ENCODE measurements at places on chromosomes 13 and 19.

DNA sequence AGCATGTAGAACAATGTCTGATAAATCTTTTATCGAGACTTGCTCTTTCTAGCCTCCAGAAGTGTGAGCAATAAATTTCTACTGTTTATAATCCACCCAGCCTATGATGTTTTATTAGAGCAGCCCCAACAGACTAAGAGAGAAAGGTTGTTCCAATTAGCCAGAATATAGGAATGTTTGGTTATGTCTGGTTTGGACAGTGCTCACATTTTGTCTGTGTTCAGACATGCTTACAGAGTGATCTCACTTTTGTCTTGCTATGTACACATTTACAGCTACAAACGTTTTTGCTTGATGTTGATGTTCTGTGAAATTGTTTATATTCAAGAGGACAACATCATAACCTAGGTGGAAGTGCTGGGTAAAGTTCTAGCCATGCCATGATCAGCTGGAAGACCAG, 18.0 kb upstream of the EVI5L start:
- DNase-seq: no peak

- no peak for DNase-seq
Observed at GRCh38 chr13:73428137-73428536, 369.3 kb downstream of the KLF5 start.

DNA sequence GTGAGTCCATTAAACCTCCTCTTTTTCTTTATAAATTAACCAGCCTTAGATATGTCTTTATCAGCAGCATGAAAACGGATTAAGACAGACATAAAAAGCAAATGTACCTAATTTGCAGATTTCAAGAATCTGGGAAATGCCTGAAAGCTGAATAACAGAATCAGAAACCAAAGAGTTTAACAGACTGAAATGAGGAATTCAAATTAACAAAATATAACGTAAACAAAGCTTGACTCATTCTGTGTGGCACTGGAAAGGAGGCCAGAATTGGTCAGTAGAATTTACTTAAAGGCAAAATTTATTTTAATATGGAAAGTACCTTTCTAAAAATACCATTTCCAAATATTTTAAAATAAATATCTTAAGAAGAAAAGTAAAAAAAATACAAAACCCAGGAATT, 540.6 kb upstream of the HTR2A start:
- no peak for DNase-seq

DNA sequence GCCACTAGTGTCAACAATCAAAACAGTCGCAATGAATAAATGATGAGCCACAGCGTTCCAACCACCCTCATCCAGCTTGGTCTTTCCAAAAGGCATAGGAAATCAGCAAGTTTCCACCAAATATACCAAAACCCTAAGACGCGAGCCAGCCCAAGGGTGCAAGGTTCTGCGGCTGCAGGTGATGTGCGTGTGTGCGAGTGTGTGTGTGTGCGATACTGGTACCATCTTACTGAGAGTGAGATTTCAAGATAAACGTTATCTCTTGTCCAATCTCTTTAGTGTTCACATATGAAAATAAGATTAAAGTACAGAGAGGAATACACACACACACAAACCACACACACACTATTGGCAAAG, 895 bp upstream of the TRPC4 start:
- DNase-seq: no peak

DNA sequence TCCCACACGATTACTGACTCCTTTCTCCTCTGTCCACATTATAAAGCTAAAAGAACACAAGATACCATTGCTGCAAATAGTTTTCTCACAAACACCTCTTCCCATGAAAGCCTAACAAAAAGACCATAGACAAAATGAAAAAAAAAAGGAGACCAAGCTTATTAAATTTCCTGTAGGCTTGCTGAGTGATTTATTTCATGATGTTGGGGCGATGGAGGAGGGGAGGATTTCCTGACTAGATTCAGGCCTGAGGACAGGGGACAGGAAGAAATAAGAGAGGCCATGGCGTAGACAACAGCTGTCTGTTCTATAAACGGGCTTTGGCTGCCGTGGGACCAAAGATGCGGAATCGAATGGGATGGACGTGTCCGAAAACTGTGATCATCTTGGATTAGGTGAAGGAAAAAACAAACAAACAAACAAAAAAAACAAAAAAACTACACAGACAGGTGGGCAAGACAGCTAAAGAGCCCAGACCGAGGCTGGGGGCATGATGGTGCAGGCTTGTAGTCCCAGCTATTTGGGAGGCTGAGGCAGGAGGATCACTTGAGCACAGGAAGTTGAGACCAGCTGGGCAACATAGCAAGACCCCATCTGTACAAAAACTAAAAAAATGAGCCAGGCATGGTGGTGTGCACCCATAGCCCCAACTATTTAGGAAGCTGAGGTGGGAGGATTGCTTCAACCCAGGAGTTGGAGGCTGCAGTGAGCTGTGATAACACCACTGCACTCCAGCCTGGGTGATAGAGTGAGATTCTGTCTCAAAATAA, 5.3 kb downstream of the TMPRSS9 start:
- DNase-seq: no peak

DNA sequence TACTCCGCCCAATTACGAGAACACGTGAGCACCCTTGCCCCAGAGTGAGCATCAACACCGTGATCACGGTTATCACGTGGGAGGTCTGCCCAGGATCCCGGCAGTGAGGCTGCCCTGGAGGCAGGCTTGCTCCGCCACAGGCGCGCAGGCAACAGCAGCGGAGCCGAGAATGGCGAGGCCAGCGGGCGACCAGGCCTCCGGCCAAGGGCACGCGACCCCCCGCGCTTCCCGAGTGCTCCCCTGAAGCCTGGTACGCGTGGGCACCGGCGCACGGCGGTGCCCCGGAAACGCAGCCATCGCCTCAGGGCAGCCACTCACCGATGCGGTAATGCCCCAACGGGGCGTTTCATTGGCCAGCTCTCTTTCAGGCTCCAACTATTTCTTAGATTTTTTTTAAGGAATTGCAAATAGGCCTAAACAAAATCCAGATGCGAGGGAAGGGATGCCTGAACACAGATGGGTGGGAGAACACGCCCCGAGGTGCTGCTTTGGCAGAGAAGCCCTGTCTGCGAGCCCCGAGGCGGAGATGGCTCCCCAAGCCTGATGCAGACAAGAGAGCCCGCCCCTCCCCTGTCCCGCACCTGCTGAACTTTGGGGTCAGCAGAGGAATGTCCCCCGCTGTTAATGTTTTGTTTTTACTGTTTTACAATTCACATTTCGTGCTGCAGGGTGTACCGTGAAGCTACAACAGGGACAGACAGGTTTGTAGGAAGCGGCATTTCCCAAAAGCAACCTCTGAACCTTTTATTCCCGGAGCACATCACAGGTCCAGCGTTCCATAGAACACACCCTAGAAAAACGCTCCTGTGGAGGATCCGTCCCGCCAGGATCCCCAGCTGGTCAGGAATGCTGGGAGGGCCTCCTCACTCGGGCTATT, 132.7 kb downstream of the ZDHHC20 start:
- DNase-seq: no peak

GRCh38 chr13:74067818-74068217, 66.4 kb downstream of the KLF12 start:
- DNase-seq: no peak

DNA sequence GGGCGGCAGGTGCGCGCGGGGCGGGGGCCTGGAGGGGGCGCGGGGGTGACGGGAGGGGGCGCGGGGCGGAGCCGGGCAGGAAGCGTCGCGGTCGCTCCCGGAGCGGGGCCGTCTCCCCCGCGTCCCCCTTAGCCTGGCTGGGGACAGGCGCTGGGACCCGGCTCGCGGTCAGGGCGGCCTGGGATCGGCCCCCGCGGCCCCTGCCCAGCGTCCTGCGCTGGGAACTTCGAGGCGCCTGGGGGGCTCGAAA, 74.7 kb upstream of the MCF2L start:
- no peak for DNase-seq

GRCh38 chr19:51277112-51277511, 26.2 kb downstream of the SIGLECL1 start:
- DNase-seq: no peak

- DNase-seq: no peak
Observed at GRCh38 chr13:51682686-51683085, 98.4 kb downstream of the WDFY2 start.

DNA sequence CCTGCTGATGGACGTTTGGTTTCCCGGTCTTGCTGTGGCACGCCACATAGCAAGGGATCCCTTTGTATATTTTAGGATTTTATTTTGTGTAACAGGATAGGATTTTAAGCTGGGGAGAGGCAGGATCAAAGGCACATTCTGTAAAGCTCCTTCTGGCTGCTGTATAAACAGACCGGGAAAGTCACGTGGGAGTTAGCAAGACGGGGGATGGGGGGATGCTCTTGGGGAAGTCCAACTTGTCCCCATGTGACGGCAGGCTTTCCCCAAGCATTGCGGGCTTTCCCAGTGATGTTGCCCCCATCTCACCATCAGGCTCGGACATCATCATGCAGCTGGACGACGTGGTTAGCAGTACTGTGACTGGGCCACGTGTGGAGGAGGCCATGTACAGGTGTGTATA, 5.8 kb downstream of the QTRT1 start:
- no peak for DNase-seq

DNA sequence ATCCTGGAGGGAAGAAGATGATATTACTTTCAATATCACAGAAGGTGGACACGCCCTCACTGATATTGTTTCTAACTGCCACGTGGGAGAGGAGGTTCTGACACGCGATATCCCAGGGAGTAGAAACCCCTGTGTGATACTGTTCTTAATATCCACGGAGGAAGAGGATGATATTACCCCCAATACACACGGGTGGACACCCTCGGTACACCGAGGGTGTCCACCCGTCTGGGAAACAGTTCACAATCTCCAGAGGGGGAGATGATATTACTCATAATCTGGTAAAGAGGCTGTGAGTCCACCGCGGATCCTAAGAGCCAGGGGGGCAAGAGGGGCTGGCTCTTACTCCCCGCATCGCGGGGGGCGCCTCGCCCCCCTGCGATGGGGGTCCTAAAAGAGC, 29.7 kb upstream of the RGCC start:
- DNase-seq: no peak

DNA sequence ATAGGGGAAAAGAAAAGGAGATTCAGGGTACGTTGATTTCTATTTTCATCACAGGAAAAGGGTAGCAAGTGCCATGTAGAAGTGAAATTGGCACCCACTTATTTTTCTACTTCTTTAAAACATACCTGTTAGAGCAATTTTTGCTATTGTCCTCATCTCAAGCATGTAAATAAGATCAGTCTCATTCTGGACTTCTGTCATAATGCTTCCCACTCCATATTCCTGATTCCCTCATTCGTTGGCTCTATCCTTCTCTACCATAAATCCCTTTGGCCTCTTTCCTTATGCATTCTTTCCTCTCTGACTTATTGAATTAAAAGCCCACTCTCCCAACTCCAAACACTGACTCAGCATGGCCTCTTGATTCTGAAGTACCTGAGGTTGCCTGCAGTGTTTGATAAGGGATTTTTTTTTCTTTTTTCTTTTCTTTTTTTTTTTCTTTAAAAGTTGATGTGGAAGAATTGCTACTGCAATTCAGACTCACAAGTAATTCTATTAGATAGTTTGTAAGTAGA, 465.7 kb downstream of the SLITRK6 start:
- no peak for DNase-seq

- DNase-seq: no peak
Observed at GRCh38 chr13:75395901-75396300, 86.1 kb downstream of the TBC1D4 start.

DNA sequence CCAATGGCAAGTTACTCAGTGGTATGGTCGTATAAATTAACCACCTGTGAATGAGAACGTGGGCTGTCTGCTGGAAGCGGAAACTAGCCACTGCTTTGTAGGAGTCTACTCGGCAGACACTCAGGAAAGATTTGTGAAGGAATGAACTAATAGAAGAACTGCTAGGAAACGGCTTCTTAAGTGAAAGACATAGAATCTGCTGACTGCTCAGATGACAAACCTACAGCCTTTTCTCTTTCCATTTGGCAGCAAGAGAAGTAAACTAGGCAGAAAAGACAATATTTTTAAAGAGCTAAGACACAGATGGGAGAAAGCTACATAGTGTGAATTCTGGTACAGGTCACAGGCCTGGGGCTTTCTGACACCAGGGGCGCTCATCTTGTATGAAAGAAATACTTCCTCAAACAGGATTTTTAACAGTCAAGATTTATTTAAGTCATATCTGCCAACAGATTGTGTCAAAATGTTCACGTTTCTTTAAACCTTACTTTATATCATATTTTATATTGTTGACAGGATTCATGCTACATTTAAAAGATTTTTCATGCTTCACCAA, 78.4 kb downstream of the MIPEP start:
- DNase-seq: no peak

DNA sequence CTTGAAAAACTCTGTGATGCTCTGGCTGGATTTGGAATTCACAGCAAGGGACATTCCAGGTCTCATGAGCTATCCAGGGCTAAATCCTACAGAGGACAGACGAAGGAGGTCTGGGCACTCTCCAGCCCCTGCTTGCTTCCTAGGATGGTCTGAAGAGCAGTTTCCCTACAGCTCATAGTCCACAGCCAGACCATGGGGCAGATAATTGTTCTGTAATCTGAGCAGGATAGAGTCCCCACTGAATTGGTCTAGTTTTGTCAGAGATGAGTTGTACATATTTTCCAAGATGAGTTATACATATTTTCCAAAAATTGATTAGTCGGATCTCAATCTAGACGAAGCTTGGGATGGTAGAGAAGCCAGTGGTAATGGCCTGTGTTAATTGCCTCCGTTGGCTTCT, 75.6 kb downstream of the C13orf42 start:
- no peak for DNase-seq

DNA sequence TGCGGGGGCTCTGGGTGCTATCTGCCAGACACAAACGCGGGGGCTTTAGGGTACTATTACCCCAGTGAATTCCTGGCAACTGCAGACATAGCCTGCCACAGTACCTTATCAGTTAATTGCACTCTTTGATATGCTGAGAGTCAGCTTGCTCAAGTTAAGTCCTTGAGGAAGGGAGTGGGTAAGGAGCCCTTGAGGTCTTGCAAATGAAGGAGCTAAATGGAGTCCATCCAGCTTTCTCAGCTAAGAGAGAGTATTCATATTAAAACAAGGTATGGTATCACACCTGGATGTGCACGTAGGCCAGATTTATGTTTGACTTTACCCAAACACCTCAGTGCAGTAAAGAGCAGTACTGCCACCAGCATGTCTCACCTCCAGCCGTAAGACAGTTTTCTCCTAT, 11.5 kb upstream of the ZNF606 start:
- DNase-seq: no peak

DNA sequence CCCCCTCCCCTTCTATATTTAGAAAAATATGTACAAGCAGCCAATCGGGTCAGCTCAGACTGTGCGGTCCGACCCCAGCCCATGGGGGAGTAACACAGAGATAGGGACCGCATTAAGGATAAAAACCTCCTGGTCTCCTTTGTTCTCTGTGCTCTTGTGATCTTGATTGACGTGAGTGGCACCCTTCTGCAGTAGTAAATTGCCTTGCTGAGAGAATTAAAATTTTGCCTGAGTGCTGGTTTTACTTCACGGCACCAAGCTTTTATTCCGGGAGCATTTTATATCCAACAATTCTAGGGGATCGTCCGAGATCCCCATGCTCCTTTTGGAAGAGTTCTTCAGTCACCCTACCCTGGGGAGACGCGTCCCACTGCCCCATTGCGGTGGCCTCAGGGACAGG, 7.0 kb upstream of the ZNF69 start:
- no peak for DNase-seq

GRCh38 chr13:85284349-85284748, 514.9 kb downstream of the SLITRK6 start:
- DNase-seq: no peak
